ENCODE measurements at places on chromosomes 5 and 9.

- DNase-seq: no peak
Measured at GRCh38 chr9:134068744-134069479, 1.1 kb upstream of the BRD3 start.

GRCh38 chr5:179623906-179624741, 653 bp upstream of the HNRNPH1 start:
- DNase-seq: peak; percentile 78

- no peak for DNase-seq
Measured at GRCh38 chr5:14730466-14730865, 65.9 kb downstream of the OTULIN start.

DNA sequence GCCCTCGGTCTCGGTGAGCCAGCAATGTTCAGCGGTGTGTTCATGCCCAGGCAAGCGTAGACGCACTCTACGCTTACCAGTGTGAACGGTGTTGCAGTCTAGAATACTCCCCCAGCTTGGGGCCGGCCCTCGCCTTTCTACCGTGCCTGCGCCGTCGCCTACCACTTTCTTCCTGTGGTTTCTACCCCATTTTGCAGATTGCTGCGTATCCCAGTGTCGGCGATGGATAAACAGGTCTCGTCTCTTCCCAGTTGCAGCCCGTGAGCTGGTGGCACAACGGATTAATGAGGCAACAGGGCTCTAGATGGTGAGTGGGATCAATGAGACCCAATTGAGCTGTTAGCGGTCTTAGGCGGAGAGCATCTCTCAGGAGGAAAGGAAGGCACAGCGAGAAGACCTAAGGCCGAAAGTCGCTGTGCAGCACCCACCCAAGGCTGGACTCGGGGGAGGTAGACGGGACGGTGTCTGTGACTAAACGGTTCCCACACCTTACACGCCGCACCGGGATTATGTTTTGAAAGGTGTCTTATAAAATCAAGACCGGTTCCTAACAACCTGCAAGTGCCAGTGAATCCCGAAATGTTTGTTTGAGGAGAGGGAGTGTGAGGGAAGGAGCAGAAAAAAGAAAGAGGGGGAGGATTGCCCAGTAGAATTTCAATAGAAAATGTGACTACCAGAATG, 5.8 kb downstream of the OTP start:
- no peak for DNase-seq

DNA sequence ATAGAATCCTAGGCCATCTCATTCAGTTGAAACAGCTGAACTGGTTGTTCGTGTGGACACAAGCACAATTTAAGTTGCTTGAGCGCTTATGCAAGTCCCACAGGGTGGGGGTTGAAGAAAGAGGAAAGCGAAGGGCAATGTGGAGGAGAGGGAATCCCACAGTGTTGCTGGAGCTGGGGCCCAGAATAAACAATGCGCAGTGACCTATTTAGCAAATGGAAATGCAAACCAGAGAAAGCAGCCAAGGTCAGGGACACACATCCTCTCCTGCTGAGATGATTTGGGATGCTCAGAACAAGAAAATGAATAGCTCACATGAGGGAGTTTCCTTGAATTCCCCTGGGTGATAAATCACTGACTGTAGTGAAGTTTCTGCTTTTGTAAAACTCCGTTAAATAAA, 838.3 kb downstream of the TLE4 start:
- DNase-seq: peak; percentile 8

GRCh38 chr9:75636427-75637045, 253.9 kb upstream of the PCSK5 start:
- DNase-seq: no peak

- no peak for DNase-seq
Measured at GRCh38 chr9:137502008-137502911, 43.1 kb upstream of the NSMF start.

GRCh38 chr5:160479926-160480325, 58.3 kb downstream of the PTTG1 start:
- peak; percentile 85 for DNase-seq

- DNase-seq: no peak
Measured at GRCh38 chr9:122226758-122227574, 1.8 kb downstream of the LHX6 start.

- no peak for DNase-seq
Measured at GRCh38 chr5:150085950-150086715, at the start of gene CSF1R. Gene CSF1R, minus strand, starts transcription at chr5:150086554. Its CDS starts 127 bp downstream, at chr5:150086427.

DNA sequence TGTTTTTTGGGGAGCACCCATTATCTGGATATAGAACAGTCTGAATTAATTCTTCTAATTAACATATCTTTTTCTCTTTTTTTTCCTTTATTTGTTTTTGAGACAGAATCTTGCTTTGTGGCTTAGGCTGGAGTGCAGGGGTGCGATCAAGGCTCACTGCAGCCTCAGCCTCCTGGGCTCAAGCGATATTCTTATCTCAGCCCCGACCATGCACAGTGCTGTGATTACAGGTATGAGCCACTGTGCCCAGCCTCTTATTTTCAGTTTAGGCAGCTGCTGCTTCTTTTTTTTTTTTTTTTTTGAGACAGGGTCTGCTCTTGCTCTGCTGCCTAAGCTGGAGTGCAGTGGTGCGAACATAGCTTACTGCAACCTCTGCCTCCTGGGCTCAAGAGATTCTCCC, 20.2 kb downstream of the UBE2R2 start:
- DNase-seq: no peak

GRCh38 chr9:7901621-7902020, 102.0 kb upstream of the DMAC1 start:
- peak; percentile 3 for DNase-seq

DNA sequence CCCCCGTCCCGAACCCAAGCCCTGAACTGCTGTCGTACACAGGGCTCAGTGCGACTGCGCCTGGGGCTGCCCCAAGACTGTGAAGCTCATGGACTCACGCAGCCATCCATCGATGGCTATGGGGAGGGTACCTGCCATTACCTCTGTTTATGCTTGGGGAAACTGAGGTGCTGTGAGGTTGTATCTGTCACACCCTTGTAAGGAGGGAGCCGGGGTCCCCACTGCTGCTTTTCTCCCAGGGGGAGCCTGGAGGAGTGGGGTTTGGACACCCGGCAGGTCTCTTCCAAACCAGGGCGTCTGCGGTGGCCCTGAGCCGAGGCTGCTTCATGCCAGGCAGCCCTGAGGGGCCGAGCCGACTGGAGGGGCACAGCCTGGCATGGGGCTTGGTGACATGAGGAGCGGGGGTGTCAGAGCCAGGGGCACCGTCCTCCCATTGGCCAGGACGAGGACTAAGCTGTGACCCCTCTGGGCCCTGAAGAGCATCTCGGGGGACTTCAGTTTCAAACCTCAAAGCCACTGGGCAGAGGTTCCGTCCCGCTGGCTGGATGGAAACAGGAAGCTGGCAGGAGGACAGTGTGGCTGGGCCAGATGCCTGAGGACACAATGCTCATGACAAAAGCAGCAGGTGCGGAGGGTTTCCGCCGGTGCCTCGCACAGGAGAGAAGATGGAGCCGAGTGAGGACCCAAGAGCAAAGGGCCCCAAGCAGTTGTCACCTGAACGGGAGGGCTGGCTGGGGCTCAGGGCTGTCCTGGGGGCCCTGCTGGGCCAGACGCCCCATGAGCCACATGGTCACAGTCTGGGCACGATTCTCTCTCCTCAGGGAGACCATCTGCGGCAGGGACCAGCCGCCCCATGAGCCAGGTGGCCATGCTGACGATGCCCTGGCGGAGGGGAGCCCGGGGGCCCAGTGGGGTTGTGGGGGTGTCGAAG, 54.4 kb upstream of the EXOC3 start:
- DNase-seq: no peak

DNA sequence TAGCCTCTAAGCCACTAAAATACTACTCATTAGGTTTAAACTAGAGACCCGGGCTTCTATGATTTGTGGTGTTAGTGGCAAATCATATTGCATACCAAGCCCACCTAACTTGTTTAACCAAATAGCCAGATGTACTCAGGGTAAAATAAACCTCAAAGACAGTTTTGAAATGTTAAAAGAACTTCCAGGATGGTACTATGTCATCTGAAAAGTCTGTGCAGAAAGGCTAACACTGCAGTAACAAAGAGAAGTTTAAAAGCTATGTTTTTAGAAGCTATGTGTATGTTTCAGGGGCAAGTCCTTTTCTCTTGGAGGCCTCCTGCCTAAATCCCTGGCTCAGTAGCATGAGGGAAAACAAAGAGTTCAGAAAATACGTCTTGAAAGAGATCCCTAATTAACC, 84.9 kb upstream of the IL7R start:
- no peak for DNase-seq

GRCh38 chr9:78676623-78677022, 379.7 kb downstream of the PSAT1 start:
- peak; percentile 88 for DNase-seq

DNA sequence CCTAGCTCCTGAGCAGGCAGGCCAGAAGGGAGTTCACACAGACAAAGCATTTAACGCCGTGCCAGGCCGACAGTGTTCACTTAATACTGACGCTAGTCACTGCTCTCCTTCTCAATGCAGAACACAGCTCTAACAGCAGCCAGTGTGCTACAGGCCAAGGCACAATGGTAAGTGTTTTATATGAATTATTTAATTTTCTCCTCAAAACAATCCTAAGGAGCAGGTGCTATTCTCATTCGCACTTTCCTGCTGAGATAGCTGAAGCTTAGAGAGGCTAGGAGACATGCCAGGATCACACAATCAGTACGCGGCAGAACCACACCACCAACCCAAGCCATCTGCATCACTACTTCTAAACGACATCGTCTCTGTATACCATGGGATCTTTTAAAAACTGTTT, 170.7 kb downstream of the SPOCK1 start:
- no peak for DNase-seq

DNA sequence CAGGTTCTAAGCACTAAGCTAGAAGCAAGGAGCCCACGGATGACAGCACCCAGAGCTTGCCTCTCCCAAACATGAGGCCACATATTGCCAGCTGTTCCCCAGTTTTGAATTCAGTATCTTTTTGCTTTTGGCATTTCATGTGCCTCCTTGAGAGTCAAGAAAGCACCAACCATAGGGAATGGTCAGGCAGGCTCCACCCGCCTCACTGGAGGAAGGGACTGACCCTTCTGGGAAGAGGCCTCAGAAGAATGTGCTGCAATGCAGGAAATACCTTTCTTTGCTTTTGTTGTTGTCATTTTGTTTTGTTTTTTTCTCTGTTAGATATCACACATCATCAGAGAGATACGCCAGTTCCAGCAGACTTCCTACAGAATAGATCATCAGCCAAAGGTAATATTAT, 13.7 kb upstream of the CKMT2 start:
- no peak for DNase-seq

- no peak for DNase-seq
Measured at GRCh38 chr5:135307143-135307903, 91.7 kb downstream of the MACROH2A1 start.

- no peak for DNase-seq
Measured at GRCh38 chr5:83172655-83173054, 95.3 kb downstream of the XRCC4 start.

GRCh38 chr9:131625790-131626670, 80.7 kb downstream of the PRRT1B start:
- DNase-seq: no peak

DNA sequence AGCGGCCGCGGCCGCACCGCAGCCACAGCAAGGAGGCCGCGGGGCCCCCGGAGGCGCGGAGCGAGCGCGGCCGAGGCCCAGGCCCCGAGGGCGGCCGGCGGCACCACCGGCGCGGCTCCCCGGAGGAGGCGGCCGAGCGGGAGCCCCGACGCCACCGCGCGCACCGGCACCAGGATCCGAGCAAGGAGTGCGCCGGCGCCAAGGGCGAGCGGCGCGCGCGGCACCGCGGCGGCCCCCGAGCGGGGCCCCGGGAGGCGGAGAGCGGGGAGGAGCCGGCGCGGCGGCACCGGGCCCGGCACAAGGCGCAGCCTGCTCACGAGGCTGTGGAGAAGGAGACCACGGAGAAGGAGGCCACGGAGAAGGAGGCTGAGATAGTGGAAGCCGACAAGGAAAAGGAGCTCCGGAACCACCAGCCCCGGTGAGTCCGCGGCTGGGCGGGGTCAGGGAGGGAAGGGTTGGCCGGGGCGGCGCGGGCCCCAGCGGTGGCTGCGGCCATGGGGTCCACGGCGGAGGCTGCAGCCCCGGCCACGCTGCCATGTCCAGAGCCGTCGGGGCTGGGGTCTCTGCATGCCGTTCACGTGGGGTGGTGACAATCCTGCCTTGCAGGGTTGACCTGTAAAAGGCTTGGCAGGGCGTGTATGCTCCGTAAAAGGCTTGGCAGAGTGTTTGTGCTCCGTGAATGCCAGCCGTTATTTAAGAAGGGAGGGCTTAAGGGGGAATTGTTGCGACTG, 146.0 kb downstream of the CACNA1B start:
- DNase-seq: no peak

DNA sequence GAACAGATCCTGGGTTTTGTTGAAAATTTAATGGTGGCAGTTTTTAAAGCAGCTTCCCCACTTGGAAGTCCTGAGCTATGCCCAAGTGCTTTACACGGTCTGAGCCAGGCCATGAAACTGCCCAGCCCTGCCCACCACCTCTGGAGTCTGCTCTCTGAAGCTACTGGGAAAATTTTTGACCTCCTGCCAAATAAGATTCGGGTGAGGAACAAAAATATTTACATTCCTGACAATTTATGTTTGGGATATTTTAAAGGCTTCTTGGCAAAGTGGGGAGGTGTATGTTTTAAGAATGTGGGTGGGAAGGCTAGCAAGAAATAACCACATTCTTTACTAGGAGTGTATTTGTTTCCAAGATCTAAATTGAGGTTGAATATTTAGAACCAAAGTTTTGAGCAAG, 50.0 kb downstream of the HACD4 start:
- peak; percentile 91 for DNase-seq

GRCh38 chr5:65816729-65817128, 94.7 kb downstream of the NLN start:
- no peak for DNase-seq

GRCh38 chr9:23728736-23729135, 97.3 kb downstream of the ELAVL2 start:
- DNase-seq: no peak

GRCh38 chr5:79513308-79513703, 628 bp downstream of the HOMER1 start:
- peak; percentile 16 for DNase-seq

DNA sequence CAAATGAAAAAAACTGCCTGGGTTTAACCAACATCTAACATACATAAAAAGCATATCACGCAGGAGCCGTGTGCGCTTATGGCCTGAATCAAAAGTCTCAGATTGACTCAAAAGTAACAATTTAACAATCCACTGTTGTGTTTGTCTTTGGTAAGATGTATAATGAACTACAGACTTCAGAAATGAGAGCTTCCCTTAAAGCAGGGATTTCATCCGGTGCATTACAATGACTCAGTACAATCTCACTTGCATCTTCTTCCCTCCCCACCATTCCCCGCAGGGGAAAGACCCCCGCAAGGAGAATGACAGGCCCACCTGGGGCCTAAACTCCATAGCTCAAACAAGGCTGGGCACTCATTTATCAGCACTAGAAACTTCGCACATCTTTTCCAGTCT, 1.4 kb downstream of the ZFR start:
- DNase-seq: peak; percentile 49

DNA sequence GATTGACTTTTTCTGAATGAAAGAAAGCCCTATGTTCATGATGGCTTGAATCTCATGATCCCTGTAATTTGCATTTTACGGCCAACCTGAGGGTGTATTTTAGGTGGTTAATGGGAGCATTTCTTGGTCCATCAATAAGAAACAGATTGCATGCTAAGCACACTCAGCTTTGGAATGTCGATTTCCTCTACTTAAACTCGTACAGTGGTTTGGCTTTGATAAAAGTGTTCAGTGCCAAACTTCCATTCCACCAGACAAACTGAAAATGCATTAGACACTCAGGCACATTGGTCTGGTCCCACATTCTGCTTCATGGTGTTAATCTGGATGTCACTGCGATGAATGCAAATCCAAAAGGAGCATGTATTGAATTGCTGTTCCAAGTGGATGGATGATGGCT, 77.0 kb downstream of the VCAN start:
- DNase-seq: peak; percentile 66

Measured in fibroblast of skin of right quadriceps (primary cell).